Memory B cell (primary cell): ENCODE measurements at places on chromosomes 2 and 18.

DNA sequence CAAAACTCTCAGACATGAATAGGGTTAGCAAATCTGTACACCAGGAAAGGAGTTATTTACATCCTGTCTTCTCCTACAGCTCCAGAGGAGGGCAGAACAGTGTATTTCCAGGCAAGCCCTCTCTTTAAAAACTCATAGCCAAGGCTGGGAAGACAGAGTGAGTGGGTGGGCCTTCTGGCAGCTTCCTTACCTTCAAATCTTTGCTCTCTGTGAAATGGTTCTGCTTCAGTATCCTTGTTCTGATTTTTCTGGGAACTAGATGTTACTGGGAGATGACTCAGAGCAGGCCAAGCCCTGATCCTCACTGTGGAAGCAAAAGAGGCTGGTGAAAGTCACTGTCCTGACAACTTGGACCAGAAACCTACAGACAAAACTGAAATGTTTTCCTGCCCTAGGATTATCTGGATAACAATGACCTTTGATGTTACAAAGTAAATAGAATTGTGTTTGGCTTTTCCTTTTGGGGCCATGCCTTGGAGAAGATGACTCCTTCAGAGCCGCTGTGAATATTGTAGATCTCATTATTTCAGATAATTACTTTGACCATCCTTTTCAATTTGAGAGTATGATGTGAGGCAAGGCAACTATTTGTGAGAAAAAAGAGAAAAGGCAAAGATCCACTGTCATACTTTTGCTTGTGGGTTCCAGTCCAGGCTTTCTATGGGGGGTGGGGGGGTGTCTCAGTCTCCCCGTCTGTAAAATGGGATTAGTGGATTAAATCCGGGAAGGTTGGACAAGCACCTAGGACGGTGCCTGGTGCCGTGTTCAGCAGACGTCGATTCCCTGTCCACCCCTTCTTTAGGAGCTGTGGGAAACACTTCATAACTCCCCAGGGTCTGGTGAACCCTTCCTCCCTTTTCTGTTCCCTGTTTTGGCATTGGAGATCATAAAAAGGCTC is 644 bp upstream of the QPCT start:
- no peaks in the 10 kb centered on the region for H3K36me3 ChIP-seq
- peaks cover 7% of the 10 kb centered on the region for H3K4me1 ChIP-seq
- H3K27me3 ChIP-seq, result peaks cover 2% of the 10 kb centered on the region
- peak overlapping the region; percentile 91 for H3K4me3 ChIP-seq
- no peak for DNase-seq

DNA sequence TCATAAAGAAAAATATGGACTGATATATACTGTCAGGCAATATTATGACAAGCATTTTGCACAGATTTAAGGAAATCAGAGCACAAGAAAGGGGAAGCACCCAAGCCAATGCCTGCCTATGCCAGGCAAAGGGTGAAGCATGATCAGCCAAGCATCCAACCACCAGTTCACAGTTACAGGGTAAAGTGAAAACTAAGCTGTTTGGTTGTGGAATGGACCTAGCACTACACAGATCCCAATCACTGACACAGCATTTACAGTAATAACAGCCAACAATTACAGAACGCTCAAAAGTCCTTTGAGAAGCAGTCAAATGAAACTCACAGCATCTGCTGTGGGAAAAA is 90.3 kb downstream of the SP3 start:
- peak; percentile 65 for DNase-seq
- H3K27me3 ChIP-seq, result peaks cover 3% of the 10 kb centered on the region
- peak overlapping the region; percentile 75 for H3K27ac ChIP-seq
- H3K4me1 ChIP-seq, result peaks cover 27% of the 10 kb centered on the region
- H3K4me3 ChIP-seq, result peak overlapping the region; percentile 63

DNA sequence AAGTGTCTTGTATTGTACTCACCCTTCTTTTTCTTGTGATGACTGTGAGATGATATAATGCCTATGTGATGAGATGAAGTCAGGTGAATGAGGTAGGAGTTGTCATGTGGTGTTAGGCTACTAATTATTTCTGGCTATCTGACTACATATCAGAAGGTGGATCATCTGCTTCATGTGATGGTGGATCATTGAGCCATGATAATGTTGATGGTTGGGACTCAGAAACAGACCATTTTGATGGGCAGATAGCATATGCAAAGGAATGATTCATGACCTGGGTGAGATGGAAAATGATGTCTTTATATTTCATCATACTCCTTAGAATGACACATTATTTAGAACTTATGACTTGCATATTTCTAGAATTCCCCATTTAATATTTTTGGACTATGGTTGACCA is 19.5 kb downstream of the ANKRD30B start:
- no peaks in the 10 kb centered on the region for H3K4me1 ChIP-seq
- H3K27me3 ChIP-seq, result no peaks in the 10 kb centered on the region
- H3K27ac ChIP-seq, result no peak overlapping the region
- no peaks in the 10 kb centered on the region for H3K36me3 ChIP-seq
- H3K4me3 ChIP-seq, result no peak overlapping the region
- DNase-seq, result no peak

DNA sequence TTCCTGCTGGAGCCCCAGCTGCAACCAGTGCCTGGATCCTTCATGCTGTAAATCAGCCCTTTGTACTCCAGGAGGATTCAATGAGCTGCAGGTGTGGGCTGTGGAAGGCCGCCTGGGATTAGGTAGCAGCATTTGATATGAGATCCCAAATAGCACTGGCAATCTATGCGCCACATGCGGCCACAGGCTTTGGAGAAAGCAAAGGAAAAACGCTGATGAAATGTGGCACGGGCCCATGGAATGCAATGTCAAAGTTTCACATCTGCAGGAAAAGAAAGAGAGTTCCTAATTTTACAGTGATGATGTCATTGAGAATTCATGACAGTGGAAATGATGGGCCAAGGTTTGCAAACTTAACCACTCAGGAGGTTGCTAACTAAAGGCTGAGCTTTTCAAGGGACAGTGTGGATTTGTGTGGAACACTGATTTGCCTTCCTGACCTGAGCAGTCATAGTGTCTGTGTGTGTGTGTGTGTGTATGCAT is 216.4 kb upstream of the OSR1 start:
- H3K4me1 ChIP-seq, result no peaks in the 10 kb centered on the region
- H3K36me3 ChIP-seq, result no peaks in the 10 kb centered on the region
- DNase-seq, result no peak
- H3K27ac ChIP-seq, result no peak overlapping the region

DNA sequence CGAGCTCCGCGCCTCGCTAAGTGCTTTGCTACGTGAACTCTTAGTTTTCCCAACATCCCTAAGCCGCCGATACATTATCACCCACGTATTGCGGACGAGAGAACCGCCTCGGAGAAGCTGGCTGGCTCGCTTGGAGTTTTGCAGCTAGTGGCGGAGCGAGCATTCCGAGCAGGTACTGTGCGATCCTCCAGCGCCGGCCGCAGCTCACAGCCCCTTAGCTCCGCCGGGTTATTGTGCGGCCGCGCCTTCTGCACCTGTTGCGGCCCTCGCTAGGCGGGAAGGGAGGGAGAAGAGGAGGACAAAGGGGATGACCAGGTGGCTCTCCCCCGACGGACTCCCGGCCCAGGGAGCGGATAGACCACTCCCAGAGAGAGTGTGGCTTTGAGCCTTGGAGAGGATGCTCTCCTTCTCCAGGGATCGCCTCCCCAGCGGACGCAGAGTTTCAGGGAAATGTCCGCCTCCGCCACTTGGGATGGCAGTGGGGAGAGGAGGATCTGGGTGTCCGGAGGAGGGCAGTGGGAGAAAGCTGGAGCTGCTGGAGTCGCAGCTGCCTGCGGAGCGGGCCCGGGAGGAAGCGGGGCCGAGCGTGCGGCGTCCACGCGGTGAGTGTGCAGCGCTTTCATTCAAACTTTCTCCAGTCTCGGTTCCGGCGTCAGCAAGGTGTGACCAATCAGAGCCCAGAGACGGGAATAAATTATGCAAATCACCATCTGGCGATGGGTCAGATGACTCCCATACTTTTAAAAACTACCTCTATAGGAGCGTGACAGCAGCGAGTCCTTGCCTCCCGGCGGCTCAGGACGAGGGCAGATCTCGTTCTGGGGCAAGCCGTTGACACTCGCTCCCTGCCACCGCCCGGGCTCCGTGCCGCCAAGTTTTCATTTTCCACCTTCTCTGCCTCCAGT is at the start of gene LIPG:
Gene LIPG (plus strand): TSS at position 769 of the 905 bp plus-strand sequence. CDS start 252 bp downstream, outside the sequence.
- no peaks in the 10 kb centered on the region for H3K36me3 ChIP-seq
- H3K4me1 ChIP-seq, result peaks cover 17% of the 10 kb centered on the region
- peaks cover 28% of the 10 kb centered on the region for H3K27me3 ChIP-seq
- H3K27ac ChIP-seq, result no peak within 1 kb of the TSS
- DNase-seq, result peak; percentile 18
- peak within 1 kb of the TSS; percentile 63 for H3K4me3 ChIP-seq

GRCh38 chr2:224640679-224641078 is 55.5 kb upstream of the CUL3 start:
- no peaks in the 10 kb centered on the region for H3K36me3 ChIP-seq
- no peaks in the 10 kb centered on the region for H3K27me3 ChIP-seq
- DNase-seq, result no peak
- H3K4me3 ChIP-seq, result no peak overlapping the region

DNA sequence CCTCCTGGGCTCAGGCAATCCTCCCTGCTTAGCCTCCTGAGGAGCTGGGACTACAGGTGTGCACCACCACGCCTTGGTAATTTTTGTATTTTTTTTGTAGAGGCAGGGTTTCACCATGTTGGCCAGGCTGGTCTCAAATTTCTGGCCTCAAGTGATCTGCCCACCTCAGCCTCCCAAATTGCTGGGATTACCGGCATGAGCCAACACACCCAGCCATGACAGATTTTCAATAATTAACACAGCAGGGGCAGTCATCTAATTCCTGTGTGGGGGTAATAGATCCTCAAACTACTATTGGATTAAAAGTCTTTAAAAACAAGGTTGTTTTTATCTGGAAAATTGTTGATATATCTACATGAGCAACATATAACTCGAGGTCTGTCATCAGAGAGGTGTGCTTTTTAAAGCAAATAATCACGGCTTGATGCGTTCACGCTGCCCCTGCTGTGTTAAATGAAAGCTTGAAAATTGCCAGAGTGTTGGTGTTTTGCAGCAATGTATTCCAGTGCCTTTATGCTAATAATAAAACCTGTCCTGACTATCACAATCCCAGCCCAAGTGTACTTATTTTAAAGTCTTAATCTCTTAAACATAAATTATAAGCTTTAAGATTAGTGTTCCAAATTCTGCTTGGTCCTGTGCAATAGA is 35.6 kb upstream of the ASB1 start:
- no peak for DNase-seq
- no peak overlapping the region for H3K4me3 ChIP-seq
- no peaks in the 10 kb centered on the region for H3K4me1 ChIP-seq
- peaks cover 2% of the 10 kb centered on the region for H3K36me3 ChIP-seq
- no peaks in the 10 kb centered on the region for H3K27me3 ChIP-seq

- peaks cover 1% of the 10 kb centered on the region for H3K27me3 ChIP-seq
- H3K36me3 ChIP-seq, result no peaks in the 10 kb centered on the region
- no peak overlapping the region for H3K4me3 ChIP-seq
Observed at GRCh38 chr2:132681766-132682165, 11.8 kb upstream of the LYPD1 start.

DNA sequence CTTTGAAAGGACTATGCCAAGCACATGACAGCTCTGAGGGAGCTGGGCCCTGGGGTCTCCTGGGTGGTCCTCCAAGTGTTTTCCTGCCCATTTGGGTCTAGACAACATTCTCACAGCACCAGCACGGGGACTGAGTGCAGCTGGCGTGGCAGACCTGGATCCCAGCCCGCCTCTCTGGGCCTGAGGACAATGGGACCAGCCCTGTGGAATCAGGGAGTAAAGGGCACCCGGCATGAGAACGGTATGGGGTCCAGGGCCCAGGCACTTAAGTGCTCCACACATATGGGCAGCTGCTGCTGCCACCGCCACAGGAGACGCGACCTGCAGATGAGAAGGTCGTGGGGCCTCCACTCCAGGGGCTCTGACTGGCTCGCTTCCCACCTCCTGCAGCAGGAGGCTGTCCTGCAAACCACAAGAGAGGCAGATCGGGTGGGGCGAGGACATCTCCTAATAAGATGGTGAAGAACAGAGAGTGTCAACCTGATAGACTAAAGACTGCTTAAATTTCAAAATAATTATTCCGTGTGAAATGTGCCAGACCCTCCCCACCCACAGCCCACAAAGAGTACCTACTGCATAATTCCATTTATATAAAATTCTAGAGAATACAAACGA is 46.3 kb downstream of the FAM178B start:
- DNase-seq, result no peak
- no peak overlapping the region for H3K27ac ChIP-seq
- H3K4me1 ChIP-seq, result peaks cover 3% of the 10 kb centered on the region
- H3K4me3 ChIP-seq, result no peak overlapping the region
- H3K36me3 ChIP-seq, result peaks cover 3% of the 10 kb centered on the region
- peaks cover 2% of the 10 kb centered on the region for H3K27me3 ChIP-seq

DNA sequence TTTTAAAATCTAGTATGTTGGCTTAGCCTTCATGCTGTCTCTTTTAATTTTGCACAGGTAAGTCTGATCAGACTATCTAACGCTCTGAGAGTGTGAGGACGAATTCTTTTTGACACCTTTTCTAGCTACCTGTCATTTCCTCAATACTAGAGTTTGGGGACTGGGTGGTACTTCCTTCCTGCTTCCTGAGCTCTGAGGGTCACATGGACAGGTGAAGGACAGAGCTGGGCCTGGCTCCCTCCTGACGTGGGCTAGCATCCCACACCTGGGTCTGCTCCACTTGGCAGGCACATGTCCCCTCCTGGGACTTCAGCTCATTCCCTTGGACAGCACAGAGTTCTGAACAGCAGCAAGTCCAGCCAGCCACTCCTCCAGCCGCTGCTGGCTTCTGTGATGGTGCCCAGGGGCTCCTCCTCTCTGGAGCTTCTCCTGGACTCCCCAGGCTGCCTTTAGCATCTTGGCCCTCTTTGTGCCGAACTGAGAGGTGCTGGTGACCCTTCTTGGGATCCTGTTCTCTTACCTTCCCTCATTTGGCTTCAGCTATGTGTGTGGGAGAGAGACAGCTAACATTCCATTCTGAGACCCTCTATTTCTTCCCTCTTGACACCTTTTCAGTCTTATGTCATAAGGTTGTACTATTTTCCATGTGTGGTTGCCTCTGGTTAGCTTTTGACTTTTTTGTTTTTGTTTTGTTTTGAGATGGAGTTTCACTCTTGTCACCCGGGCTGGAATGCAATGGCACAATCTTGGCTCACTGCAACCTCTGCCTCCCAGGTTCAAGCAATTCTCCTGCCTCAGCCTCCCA is 106.9 kb downstream of the B3GNT2 start:
- H3K27ac ChIP-seq, result peak overlapping the region; percentile 0
- H3K36me3 ChIP-seq, result no peaks in the 10 kb centered on the region
- DNase-seq, result no peak
- peaks cover 47% of the 10 kb centered on the region for H3K4me1 ChIP-seq

DNA sequence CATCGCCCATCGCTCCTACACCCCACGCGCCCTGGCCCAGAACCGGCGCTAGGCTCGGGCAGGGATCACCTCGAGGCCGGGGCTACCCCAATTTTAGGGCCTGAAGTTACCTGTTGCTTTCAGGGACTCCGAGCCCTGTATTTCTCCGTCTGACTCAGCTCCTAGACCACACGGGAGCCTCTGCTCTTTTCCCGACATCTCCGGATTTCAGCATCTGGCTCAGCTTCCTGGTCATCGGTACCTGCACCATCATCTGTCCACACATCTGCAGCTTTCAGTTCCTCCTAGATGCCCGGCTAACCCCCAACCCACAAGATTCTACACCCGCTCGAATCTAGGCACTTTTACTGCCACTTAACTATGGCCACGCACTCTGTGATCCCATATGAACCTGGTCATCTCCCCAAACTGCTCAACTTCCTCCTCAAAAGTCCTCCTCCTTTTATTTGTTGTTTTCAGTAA is 12.1 kb upstream of the HMSD start:
- peaks cover 8% of the 10 kb centered on the region for H3K27me3 ChIP-seq
- peaks cover 2% of the 10 kb centered on the region for H3K4me1 ChIP-seq
- H3K4me3 ChIP-seq, result no peak overlapping the region
- no peak for DNase-seq
- H3K27ac ChIP-seq, result no peak overlapping the region
